ENCODE measurements at places on chromosomes 1 and 21. TPM values are rescaled to one million over a fixed set of nuclear protein-coding genes. Genes with fewer than 3 reads are reported as not detected.

DNA sequence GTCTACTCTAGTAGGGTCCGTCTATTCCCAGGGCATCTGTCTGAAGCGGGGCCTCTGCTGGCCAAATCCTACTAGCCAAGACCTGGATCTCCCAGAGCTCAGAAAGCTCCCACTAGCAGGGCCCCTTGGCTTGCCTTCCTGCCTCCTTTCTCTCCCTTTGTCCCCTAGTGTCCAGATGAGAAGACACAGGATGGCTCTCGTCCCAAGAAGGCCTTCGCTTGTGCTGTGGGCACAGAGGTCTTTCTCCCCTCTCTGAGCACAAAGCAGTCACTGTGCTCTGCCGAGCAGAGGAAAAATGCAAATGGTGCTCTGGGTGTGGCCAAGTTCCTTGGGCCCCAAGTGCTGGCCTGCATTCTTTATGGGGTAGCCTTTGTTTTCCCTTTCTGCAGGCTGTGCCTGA is 13.0 kb upstream of the GPR137B start:
- DNase-seq: no peak

GRCh38 chr21:40902993-40903392 is 56.0 kb upstream of the DSCAM start:
- DNase-seq: no peak

GRCh38 chr1:18965206-18966173 is 9.0 kb upstream of the IFFO2 start:
- DNase-seq: no peak

DNA sequence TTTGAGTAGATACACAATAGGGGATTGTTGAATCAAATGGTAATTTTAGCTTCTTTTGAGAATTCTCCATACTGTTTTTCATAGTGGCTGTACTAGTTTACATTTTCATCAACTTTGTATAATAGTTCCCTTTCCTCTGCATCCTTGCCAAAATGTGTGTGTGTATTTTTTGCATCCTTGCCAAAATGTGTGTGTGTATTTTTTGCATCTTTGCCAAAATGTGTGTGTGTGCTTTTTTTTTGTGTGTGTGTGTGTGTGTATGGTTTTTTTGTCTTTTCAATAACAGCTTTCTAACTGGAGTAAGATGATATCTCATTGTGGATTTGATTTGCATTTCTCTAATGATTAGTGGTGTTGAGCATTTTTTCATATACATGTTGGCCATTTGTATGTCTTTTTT is 105.4 kb downstream of the ATP6V1G3 start:
- no peak for DNase-seq

The AMPD1 gene
- total RNA-seq: not detected

The SLC30A10 gene
- total RNA-seq: not detected

The SPRR2B gene
- total RNA-seq: not detected

The RGS4 gene
- total RNA-seq: not detected
